ENCODE measurements at places on chromosomes 12 and 14. TPM values are rescaled to one million over a fixed set of nuclear protein-coding genes. Genes with fewer than 3 reads are reported as not detected.

DNA sequence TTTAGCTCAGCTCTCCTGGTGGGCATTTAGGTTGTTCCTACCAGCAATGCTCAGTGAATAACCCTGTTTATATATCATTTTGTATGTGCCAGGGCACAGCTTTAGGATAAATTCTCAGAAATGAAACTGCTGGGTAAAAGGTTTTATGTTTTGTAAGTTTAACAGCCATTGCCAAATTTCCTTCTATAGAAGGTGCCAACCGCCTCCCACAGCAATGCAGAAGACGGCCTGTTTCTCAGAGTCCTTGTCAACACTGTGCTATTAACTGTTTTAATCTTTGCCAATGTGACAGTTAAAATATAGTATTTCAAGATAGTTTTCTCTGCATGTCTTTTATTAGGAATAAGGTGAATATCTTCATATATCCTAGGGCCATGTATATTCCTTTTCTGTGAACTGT is 65.0 kb downstream of the PPP1R13B start:
- no peak for DNase-seq

DNA sequence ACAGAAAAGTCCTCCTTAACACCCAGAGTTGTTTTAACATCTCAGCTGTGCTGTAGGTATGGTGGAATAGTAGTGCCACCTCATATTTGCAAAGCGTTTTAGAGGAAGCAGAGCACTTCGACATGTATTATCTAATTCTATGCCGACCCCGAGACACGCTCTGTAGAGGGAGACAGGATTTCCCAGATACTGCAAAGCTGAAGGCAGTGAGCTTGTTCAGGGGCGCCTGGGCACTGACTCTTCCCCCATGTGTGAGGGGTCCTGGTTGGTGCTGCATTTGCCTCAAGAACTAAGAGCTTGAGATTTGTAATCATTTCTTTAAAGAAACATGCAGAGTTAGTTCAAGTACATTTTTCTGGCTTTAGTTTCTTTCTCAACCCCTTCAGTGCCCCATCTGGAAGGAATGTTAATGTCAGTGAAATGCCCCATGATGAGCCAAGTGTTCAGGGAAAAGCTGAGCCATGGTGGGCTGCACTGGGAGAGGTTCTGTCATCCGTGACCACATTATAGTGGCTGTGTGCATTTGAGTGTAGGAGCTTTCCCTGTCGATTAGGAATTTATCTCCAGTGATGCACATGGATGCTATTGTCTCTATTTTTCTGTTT is 66.3 kb downstream of the MBIP start:
- DNase-seq, result no peak

DNA sequence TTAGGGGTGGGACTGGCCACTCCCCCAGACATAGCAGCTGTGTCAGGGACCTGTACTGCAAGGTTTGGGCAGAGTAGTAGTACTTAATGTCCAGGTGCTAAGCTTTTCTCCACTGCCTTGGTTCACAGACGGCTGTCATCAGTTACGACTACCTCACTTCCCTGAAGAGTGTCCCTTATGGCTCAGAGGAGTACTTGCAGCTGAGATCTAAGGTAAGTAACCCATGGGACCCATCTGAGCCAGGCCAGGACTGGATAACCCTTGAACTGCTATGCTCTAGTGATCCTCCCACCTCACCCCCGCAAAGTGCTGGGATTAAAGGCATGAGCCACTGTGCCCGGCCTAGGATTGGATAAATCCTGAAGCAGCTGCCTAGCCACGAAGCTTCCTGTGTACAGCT is 22.4 kb downstream of the ADCK1 start:
- no peak for DNase-seq

DNA sequence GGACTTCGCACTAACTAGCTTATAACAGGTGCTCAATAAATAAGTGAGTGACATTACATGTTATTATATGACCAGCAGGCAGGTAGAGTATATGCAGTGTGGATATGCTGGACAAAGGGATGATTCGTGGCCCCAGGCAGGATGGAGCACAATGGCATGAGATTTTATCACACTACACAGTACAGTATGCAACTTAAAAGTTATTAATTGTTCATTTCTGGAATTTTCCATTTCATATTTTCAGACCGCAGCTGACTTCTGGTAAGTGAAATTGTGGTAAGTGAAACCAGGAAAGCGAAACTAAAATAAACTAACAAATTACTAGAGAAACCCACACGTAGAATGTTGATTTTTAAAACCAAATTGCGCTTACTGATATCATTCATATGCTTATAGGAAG is 3.3 kb downstream of the PARP11 start:
- DNase-seq, result no peak

- peak; percentile 48 for DNase-seq
Measured at GRCh38 chr12:95204141-95204866, 13.0 kb downstream of the FGD6 start.

DNA sequence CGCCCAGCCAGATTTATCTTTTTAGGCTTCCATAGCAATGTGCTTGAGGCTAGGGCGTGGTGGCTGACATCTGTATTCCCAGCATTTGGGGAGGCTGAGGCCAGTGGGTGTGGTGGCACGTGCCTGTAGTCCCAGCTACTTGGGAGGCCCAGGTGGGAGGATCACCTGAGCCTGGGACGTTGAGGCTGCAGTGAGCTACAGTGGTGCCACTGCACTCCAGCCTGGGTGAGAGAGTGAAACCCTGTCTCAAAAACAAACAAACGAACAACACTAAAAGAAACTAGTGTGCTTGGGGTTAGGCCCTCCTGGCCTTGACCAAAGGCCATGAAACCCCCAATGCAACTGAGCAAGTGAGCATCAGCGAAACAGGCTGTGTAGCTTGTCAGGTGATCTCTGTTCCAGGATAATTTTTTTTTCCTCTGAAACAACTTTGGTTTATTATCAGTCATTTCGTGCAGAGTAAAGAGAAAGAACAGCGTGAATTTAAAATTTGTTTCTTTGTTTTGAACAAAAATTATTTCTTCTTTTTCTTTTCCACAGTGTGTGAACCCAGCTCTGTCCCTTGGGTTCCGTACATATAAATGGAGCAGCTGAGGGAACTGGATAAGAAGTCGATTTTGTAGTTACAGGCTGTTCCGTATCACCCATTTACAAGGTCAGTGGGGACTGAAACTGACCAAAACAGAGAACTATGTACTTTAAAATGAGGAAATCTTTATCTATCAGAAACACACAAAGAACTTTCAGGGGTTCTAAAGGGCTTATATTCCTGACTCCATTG is 8.8 kb upstream of the TUBA1C start:
- DNase-seq, result no peak

- DNase-seq, result no peak
Measured at GRCh38 chr12:59940631-59941342, 345.0 kb downstream of the SLC16A7 start.

DNA sequence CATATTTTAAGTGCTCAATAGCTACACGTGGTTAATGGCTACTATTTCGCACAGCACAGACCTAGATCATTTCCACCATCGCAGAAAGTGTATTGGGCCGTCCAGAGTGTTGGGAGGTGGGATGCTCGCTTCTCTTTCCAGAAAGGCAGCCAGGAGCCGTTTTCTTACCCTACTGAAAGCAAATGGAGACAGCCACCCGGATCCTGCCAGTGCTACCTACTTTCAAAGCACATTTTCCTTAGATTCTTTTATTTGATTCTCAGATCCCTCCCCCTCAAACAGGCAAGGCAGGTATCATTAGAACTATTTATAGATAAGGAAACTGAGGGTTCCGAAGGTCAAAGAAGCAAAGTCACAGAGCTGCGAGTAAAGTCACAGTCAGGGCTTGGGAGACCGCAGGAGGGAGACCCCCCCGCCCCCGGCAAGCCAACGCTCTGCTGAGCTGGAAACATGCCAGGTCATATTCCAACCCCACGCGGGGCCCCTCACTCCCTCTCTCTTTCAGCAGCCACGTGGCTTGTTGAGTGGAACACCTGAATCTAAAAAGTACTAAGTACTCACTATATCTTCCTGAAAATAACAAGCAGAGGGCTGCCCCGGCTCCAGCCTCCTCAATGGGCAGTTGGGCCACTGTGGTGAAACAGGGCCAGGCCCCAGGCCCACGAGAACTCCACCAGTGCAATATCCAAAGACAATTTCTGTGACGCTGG is 36.2 kb downstream of the PRIMA1 start:
- DNase-seq, result no peak

GRCh38 chr12:7448099-7448498 is 4.1 kb upstream of the CD163L1 start:
- no peak for DNase-seq

GRCh38 chr12:127393465-127393864 is 873.5 kb upstream of the TMEM132C start:
- no peak for DNase-seq

DNA sequence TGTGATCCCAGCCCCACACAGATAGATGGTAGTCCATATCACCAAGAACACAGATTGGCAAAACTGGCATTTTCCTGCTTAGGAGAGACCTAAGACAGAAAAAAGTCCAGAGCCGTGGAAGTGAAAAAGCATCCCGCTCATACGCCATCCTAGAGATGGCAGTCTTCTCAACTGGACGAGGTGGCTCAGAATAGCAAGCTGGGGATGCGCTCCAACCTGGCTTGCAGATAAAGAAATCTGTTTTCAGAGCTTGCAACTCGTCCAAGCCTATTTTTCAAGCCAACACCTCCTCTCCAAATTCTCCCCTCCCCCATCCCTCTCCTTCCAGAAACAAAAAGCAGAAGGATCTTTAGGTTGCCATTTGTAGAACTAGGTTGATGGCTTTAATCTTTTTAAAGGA is 74.3 kb upstream of the OTX2 start:
- DNase-seq, result no peak

- DNase-seq, result no peak
Measured at GRCh38 chr14:84864548-84865271, 665.2 kb upstream of the FLRT2 start.

- DNase-seq, result no peak
Measured at GRCh38 chr14:89175881-89176799, 240.9 kb downstream of the FOXN3 start.

DNA sequence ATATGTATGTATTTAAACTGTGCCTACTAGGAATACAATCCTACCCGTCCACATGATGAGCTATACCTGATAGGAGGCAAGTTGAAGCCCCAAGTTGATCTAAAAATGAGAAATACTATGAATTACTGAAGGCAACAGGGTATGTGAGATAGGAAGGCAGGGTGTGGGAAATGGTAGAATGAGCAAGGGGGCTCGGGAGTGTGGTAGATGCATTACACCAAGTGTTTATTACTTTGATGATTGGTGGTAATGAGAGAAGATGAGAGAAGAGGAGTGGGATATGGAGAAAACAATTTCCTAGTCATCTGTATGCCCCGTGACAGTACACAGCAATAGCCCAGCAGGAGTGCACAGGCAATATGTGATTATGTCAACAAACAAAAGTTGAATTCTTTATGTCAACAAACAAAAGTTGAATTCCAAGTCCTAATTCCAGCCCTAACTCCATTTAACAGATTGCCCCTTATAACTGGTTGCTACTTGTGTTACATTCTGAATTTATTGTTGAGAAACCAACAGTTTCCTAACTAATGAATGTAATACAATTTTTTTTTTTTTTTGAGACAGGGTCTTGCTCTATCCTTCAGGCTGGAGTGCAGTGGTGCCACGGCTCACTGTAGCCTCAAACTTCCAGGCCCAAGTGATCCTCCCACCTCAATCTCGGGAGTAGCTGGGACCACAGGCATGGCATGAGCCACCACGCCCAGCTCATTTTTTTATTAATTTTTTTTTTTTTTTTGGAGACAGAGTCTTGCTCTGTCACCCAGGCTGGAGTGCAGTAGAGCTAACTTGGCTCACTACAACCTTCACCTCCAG is 2.5 kb downstream of the LPCAT3 start:
- DNase-seq, result no peak

DNA sequence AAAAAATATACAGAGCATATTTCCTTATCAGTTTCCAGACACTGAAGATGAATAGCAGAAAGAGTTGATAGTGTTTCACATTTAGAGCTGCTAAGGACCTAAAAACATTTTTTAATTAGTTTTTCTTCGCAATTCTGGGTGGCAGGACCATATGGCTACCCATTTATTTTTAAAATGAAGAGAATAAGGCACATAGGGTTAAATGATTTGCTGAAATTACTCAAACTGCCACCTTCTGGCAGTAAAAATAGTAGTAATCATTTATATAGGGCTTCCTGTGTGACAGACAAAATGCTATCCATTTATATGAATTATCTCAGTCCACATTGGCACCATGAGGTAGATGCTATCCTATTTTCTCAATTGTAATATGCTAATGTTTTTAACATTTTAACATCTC is 108.6 kb upstream of the CCDC196 start:
- DNase-seq, result no peak

DNA sequence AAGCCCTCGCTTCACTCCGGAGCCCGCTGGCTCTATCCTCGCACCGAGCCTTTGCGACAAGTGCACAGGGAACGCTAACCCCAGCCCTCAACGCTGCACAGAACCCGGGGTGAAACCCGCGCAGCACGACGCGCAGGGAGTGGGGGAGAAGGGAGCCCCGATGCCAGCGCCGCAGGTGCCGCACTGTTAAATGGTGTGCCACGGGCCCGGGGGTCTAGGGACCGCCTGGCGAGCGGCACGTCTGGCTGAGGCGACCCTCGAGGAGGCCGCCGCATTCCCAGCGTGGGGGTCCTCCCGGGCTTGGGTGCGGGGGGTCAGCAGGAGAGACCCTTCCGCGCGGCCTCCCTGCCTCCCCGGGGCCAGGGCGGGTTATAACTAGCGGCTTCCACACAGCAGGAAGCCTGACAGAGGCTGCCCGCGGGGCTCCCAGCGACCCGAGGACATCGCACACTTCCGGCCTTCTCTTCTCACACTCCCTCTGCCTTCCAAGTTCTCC is 23.8 kb upstream of the LRTM2 start:
- peak; percentile 57 for DNase-seq

GRCh38 chr12:80794551-80794950 is 77.8 kb downstream of the MYF5 start:
- DNase-seq, result no peak

DNA sequence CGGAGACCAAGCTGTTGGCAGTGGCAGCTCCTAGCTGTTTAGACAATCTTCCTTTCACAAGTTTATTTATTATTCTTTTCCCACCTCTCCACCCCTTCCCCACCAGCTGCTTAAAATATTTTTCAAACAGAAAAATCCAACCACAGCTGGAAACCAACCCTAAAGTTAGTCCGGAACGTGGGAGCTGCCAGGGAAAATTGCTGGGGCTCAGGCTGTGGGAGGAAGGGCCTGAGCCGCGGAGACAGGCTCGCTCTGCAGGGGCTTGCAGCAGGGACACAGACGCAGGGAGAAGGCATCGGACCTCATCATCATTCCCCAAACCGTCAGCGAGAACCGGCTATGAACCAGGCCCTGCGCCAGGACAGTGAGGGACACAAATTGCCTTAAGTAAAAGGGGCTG is 16.1 kb upstream of the TMEM106C start:
- DNase-seq, result no peak

DNA sequence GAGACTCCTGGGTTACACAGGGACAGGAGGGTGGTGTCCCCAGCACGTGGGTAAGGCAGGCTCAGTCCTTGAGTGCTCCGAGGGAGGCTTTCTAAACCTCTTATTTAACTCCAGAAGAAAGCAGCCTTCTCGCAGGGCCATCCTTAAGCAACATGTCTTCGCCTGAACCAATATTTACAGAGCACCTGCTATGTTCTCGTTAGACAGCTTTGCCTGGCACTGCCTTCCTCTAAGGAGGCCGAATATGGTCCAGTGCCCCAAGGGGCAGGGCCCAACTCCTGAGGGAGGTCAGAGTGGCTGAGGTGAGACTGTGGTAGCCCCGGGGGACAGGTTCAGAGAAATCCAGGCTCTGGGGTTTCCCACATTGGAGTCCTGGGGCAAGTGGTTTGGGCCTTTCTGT is 2.1 kb upstream of the SCARB1 start:
- DNase-seq, result no peak

Gene TMTC1
- 3.3 TPM for total RNA-seq

Gene FOXN4
- total RNA-seq, result not detected

Gene ETFRF1
- total RNA-seq, result 10.5 TPM

Gene VRTN
- 0.30 TPM for total RNA-seq

Gene TAC3
- total RNA-seq, result 1.9 TPM

Gene ST8SIA1
- total RNA-seq, result 2.7 TPM

Gene SH2B3
- total RNA-seq, result 40.9 TPM
